ENCODE measurements at places on chromosomes 5 and 9. TPM values are rescaled to one million over a fixed set of nuclear protein-coding genes. Genes with fewer than 3 reads are reported as not detected.

CHSY3 gene
- not detected for total RNA-seq

FGD3 gene
- 341 TPM for total RNA-seq

MYORG gene
- 0.62 TPM for total RNA-seq

PCAT7 gene
- total RNA-seq: not detected

SPINK1 gene
- total RNA-seq: not detected

DBH gene
- total RNA-seq: 1.2 TPM

ADGRV1 gene
- not detected for total RNA-seq

KCNV2 gene
- total RNA-seq: not detected

EPB41L4A gene
- total RNA-seq: 1.5 TPM

NPDC1 gene
- total RNA-seq: 43.6 TPM

TGFBR1 gene
- total RNA-seq: 20.6 TPM

OTP gene
- not detected for total RNA-seq

SYNPO gene
- total RNA-seq: not detected

SPATA31D4 gene
- total RNA-seq: not detected

PIP5K1B gene
- 0.49 TPM for total RNA-seq

SPEF2 gene
- 7.1 TPM for total RNA-seq

IFNB1 gene
- total RNA-seq: not detected

PCDHGB6 gene
- 0.16 TPM for total RNA-seq

TXNDC8 gene
- not detected for total RNA-seq

UGT3A1 gene
- not detected for total RNA-seq

SLC27A6 gene
- not detected for total RNA-seq

ANKRD33B gene
- 0.46 TPM for total RNA-seq

SCAMP1 gene
- total RNA-seq: 20.2 TPM

LMAN2 gene
- total RNA-seq: 144 TPM
